Stimulated activated CD8-positive, alpha-beta memory T cell treated with anti-CD3 and anti-CD28 coated beads, Interleukin-15, amount 100 ng/mL, for 4 hours (primary cell): ENCODE measurements at places on chromosomes 2 and 18.

GRCh38 chr2:160241251-160242137 is 41.4 kb upstream of the ITGB6 start:
- DNase-seq = no peak

DNA sequence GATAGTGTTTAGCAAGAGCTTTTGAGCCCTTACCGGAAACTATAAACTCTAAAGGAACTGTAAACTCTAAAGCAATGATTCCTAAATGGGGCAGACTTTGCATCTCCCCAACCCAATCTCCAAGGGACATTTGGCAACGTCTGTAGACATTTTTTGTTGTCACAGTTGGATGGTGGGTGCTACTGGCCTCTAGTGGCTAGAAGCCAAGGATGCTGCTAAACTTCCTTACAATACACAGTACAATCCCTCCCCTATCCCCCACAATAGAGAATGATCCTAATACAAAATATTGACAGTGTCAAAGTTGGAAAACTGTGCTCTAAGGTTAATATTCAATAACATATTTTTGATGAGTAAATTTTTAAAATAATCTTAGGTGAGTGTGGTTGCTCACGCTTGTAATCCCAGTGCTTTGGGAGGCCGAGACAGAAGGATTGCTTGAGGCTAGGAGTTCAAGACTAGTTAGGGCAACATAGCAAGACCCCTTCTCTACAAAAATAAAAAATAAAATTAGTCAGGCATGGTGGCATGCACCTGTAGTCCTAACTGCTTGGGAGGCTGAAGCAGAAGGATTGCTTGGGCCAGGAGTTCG is 66.7 kb downstream of the PTPN4 start:
- DNase-seq = no peak

DNA sequence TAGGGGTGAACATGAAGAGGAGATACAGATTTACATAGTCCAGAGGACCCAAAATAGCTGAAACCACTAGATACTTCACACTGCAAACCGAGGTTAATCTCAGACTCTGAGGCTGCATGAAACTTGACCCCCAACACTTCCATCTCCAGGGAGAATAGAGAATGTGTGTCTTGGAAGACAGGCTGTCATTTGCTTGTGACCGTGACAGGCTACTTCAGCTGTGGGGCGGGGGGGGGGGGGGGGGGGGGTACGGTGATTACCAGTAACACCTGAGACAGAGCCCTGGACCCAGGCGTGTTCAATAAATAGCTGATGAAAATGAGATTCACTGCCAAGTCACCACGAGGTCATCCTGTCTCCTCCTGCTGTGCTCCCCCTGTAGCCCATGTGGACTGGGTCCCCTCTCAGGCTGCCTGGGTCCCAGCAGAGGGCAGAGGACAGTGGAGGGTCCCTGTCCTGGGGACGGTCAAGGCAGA is 5.7 kb upstream of the KLHL29 start:
- no peak for DNase-seq

DNA sequence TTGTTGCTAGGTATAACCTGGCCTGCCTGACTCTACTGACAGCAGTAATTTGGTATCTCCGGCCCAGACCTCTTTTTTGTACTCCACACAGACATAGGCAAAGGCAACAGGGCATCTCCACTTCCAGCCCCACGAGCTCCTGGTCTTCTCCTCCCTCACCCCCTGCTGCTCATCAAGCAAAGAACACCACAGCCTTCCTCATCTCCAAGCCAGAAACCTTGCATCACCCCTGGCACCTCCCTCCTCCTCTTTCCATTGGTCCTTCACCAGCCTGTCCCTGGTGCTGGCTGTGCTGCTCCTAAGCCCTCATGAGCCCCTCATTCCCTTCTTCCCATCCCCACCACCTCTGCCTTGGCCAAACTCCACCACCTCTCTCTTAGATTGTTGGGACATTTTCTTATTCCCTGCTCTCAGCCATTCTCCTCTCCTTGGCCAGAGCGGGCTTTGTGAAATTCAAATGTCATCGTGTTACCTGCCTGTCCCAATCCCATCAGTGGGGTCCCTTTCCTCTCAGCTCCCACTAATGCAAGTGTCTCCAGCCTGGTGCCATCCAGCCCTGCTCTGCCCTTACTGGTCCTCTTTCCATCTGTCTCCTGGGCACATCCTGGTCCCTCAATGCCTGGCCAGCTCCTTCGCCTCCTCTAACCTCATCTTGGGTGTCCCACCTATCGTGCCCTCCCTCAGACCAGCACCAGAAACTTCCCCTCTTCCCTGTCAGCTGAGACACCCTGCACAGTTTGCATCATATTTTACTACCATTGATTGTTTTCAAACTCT is 77.4 kb downstream of the INHBB start:
- no peak for DNase-seq

GRCh38 chr2:102025016-102025501 is 33.3 kb downstream of the IL1R2 start:
- no peak for DNase-seq

DNA sequence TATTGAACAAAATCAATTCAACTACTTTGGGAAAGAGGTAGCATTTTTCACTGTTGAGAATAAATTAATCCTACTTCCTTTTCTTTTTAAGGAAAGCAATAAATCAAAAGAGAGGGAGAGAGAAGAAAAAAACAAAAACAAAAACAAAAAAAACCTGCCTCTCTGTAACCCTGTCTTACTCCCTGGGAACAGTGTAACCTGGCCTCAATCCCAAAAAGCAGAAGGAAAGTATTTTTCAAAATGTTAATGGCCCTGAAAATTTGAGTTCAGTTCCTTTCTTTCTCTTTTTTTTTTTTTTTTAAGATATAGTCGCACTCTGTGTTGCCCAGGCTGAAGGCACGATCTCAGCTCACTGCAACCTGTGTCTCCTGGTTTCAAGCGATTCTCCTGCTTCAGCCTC is 35.9 kb downstream of the RHOB start:
- DNase-seq = no peak

- DNase-seq = no peak
Observed at GRCh38 chr18:26930630-26931029, 65.1 kb upstream of the AQP4 start.

DNA sequence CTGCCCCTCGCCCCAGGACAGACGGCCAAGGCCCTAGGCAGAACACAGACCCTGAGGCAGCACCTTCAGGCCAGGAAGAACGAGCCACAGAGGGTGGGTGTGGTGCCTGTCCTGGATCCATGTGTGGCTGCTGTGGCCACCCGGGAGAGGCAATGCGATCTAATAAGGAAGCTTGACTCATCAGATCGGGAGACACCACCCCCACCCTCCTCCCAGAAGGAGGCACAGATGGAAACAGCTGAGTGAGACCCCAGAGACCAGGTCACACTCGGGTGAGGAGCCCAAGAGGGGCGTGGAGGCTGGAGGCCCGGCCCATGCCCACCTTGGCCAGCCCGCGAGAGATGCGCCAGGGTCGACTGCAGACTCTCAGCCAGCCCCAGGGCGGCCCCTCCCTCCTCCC is 20.3 kb downstream of the KCNG2 start:
- no peak for DNase-seq

GRCh38 chr2:117321816-117322215 is 492.7 kb upstream of the DDX18 start:
- no peak for DNase-seq

- no peak for DNase-seq
Observed at GRCh38 chr2:150994076-150994475, 267.6 kb downstream of the RBM43 start.

DNA sequence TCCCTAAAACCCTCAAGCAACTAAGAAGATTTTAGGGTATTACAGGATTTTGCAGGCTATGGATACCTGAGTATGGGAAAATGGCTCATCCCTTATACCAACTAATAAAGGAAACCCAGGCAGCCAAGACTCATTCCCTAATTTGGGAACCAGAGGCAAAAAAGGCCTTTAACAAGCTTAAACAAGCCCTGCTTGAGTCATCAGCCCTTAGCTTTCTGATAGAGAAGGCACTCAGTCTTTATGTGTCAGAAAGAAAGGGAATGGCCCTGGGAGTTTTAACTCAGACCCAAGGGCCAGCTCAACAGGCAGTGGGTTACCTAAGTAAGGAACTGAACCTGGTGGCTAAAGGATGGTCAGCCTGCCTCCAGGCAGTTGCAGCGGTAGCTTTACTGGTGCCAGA is 96.9 kb upstream of the RMP24 start:
- no peak for DNase-seq

GRCh38 chr2:227765788-227766372 is 20.2 kb downstream of the SCYGR8 start:
- DNase-seq = no peak

DNA sequence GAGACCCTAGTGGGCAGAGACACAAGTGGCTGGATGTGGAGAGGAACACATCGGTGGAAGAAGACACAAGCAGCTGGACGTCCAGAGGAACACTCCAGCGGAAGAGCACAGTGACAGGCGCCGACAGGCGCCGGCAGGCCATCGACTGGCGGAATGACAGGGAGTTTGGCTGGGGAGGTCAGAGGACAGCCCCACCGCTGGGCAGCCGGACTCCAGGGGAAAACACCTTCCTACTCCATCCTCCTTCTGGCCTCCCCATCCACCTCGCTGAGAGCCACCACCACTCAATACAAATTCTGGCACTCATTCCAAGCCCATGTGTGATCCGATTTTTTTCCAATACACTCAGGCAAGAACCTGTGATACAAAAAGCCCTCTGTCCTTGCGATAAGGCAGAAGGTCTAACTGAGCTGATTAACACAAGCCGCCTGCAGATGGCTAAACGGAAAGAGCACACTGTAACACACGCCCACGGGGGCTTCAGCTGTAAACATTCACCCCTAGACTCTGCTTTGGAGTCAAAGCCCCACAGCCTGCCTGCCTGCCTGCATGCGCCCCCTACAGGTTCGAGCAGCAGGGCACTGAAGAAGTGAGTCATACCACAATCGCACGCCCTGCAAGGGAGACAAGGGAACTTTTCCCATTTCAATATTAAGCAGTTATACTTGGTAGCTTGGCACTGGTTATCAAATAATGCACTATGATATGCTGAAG is 50.2 kb upstream of the LRP1B start:
- DNase-seq = no peak

DNA sequence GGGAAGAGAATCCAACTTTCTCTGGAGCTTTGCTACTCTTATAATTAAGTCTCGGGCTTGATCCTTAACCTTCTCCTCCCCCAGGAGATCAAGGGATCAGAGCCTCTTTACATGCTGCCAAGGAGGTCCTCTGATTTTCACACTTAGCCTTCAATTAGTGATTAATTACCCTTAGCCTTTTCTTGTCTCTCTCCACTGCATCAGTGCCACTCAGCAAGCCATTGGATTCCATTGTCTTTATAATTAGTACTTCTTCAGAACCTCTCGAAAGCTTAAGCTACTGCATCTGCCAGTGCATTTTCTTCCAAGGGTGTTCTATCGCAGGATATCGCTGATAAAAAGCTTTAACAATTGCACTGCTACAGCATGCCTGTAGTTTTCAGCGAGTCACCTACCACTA is 477.0 kb upstream of the MEIS1 start:
- DNase-seq = no peak

DNA sequence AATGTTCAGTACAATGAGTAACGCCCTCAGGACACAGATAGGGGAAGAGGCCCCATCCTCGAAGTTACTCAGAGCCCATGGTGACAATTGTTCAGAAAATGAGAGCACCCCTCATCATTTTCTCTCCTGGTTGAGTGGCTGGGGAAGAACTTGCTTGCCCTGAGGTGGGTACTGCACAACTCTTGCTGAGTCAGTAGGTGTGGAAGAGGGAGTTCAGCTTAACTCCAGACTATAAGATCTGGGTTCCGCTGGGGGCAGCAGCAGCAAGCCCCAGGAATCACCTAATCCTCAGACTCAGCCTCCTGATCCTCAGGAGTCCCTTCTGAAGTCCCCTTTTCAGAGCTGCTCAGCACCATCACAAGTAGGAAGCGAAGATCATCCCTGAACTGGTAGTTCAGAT is 123.7 kb downstream of the PIEZO2 start:
- DNase-seq = no peak

- DNase-seq = no peak
Observed at GRCh38 chr2:109382951-109383350, 230.8 kb downstream of the SEPTIN10 start.

DNA sequence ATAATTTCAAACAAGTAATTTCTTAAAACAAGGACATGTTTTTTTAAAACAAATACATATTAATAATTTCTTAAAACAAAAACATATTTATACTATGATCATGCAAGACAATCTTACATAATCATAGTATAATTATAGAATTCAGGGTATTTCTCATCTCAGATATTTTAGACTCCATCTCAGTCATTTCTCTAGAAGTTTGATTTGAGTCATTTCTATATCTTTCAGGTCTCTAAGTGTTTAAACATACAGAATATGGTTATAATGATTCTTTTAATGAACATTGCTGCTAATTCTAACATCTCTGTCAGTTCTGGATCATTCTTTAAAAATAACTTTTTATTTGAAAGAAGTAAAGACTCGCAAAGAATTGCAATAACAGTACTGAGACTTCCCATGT is 154.2 kb upstream of the KYNU start:
- DNase-seq = no peak

DNA sequence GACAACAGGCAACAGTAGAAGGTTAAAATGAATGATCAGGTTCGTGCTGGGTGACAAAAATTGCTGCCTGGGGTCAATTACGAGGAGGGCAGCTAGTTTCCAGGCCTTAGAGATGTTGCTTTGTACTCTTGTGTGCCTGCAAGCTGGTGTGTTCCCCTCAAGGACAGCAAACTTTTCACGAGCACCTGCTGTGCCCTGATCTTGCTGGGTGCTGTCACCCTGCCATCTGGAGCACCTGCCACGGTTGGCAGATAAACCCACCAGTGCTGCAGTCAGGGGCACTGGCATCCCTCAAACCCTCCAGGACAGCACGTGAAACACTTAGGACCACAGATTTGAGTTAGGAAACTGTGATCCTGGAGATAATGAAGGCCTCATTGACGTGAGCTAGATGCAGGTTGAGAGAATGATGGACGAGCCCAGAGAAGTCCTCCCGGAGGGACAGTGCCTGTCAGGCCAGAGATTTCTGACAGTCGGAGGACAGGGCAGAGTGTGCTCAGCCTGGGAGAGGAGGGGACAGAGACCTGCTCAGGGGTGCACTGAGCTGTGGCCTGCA is 104.3 kb upstream of the RAB12 start:
- no peak for DNase-seq

DNA sequence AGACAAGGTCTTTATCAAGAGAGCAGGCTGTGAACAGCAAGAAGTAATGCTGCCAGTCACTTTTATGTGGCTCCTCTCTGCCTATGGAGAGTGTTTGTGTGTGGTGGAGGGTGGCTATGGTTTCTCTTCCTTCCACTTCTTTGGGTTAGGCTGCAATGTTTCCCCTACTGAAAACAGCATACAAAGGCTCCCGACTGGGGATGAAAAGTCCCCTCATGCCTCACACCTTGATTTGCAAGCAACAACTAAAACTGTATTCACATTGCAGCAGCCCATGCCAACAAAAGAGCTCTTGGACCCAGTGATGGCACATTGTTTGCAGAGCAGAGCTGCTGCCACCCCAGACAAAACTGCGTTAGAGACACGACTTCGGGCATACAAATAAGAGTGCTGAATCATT is 301.6 kb downstream of the SLC8A1 start:
- no peak for DNase-seq

- DNase-seq = no peak
Observed at GRCh38 chr2:8548619-8549150, 133.2 kb upstream of the ID2 start.
